T-helper 9 cell (primary cell): ENCODE measurements at places on chromosomes 3 and 15.
A peak's percentile ranks its signal among the peaks of the same experiment; 100 is the strongest.

GRCh38 chr3:78645628-78646310 is 1122.0 kb downstream of the ROBO1 start:
- DNase-seq = no peak

- DNase-seq = no peak
Observed at GRCh38 chr3:124084022-124084881, 92.3 kb upstream of the ROPN1 start.

DNA sequence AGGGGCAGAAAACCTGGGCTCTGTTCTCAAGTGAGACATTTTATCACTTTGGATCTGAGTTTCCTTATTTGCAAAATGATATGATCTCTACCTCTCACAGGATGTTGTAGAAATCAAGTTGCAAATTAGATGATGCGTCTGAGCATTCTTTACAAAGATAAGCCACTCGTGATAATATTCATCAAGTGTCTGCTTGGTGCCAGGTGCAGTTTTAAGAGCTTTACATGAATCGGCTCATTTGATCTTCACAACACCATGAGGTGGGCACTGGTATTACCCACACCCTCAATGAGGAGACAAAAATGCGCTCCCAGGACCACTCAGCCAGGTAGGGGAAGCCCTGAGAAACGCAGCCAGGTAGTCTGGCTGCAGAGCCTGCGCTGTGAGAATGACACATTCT is 59.1 kb upstream of the CA12 start:
- DNase-seq = no peak

GRCh38 chr3:123036352-123037014 is 8.9 kb upstream of the SEMA5B start:
- no peak for DNase-seq

DNA sequence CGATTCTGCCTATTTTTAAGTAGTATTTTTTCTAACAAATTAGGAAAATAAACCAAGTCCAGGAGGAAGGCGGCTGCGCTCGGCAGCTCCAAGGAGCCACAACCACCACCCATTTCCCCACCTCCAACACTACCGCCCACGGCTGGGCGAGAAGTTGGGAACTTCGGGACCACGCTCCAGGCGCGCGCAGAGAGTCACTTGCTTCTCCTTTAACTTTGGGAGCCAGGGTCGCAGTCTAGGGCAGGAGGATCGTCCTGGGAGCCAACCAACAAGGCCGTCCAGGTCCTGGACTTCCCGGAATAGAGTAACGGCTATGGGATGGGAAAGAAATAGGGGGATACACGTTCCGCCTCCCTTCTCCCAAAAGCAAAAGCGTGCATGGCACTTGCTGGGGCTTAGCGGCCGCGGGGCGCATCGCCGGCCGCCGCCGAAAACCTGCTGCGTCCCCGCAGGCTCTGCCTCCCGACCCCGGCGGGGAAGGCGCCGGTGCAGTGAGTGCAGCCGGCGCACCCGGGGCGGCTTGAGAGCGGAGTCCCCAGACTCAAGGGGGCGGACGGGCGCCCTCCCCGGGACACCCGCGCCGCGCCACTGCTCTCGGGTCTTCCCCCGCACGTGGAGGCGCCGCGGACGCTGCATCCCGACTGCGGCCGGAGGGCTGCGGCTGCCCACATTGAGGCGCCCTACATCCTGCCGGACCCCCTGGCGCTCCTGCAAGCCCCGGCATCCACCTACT is 699 bp downstream of the MEGF11 start:
- DNase-seq = peak; percentile 4

DNA sequence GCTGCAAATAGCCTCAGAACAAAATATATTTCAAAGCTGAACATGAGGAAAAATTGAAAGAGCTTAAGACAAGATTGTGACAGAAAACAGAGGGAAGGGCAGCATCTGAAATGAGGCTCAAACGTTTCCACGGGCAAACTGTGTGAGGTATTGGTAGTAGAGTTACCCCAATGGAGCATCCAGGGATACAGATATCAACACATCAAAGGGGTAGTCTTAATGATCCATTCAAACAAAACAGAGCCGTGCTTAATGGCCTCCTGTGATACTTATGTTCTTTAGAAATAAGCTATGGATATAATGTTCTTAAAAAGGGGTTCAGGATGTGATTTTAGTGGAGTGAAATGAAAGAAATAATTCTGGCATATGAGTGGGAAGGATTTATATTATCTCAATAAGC is 430.3 kb upstream of the PDZRN3 start:
- DNase-seq = no peak

DNA sequence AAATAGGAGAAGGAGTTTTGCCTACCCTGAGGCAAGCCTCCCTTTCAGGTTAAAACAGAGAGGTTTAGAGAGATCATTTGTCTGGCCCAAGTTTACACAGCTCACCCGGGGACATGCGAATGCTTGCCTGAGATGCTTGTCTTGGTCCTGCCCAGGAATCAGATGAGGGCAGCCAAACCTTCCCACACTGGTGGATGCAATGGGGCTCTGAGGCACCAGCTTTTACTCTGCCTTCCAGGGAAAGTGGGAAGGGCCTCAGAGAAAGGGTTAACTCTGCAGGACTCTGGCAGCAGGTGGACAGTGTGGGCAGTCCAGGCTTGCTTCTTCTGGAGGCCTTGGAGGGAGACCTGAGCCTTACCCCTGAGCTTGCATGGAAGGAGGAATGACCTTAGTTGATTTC is 90.0 kb downstream of the LRRK1 start:
- no peak for DNase-seq
